GM23248 (cell line): ENCODE measurements at places on chromosomes 4 and X.

DNA sequence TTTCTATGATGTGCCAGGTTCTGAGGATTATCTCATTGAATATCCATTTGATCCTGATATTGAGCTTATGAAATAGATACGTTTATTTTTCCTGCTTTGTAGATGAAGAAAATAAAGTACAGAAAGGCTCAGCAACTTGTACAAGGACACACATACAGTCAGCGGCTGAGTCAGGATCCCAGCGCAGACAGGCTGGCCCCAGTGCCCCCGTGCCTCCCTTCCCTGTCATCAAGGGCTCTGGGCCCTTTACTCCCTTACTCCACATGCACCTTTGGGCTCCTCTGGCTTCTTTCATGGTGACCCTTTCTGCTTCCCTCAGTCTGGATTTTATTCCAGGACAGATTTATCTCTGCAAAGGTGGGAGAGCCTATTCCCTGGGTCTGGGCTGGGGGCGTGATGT lies 12.8 kb downstream of the RASL11B start:
- no peak for DNase-seq
- H3K36me3 ChIP-seq, result no peaks in the 10 kb centered on the region
- H3K4me3 ChIP-seq, result no peak overlapping the region
- no peaks in the 10 kb centered on the region for H3K4me1 ChIP-seq
- no peak overlapping the region for H3K27ac ChIP-seq

DNA sequence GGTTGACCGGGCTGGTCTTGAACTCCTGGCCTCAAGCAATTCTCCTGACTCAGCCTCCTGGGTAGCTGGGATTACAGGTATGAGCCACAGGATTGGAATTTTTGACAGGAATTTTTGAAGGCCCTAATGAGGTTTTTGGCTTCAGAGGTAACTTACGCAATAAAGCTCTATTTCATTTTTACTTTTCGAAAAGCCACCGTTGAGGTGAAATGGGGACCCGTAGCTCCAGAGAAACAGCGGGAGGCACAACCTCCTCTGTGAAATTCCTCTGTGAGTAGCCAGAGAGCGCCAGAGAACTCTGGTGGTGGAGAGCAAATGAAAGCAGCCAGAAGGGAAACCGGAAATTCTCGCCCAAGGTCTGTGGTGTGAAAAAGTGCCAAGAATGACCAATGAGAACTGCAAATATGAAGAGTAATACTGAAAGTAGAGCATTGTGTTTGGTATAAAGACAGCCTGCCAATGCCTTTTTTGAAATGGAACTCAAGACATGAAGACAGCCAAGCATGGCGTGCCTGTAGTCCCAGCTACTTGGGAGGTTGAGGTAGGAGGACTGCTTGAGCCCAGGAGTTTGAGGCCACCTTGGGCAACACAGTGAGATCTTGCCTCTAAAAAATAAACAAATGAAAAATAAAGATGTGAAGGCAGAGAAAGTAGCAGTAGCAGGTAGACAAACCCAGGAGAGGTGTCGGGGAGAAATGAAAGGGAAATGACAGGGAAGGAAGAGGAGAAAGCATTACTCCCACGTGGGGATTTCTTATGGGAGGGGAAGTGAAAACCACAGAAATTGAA lies 33.0 kb upstream of the TMEM131L start:
- H3K27me3 ChIP-seq, result no peaks in the 10 kb centered on the region
- H3K36me3 ChIP-seq, result no peaks in the 10 kb centered on the region

DNA sequence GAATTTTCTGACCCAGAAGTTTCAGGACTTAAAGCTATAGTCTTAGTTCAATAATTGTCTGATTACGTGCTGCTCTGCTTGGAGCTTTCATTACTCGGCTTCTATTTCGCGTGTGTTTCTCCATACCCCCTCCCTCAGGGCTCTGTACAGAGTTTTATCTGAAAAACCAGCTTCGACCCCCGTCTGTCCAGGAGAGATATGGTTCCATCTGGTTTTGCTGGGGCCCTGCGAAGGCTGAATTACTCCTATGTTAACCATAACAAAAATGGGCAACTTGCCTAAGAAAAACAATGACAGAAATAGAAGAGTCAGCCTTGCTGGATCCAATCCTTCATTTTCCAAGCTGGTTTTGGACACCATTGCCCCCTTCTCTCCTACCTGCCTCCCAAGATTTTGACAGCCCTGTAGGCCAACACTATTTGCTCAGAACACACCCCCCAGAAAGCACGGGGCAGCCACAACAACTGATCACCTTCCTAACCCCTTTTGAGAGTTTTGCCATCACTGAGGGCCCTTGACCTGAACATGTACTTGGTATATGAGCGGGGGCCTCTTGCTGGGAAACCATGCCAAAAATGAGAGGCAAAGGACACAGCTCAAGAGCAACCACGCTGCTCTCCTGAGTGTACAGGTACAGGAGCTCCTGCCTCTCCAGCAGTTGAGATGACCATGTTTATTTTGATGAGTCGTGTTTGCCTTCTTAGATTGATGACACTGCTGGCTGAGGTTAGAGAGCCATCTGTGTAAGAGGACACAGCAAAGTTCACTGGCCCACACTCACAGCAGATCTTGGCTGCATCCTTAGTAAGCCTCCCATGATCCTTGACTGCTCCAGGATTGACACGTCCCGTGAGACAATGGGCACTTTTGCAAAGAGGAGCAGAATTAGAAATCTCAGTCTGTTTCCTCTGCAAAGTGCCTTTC lies 36.2 kb upstream of the ATP6AP2 start:
- no peak overlapping the region for H3K27ac ChIP-seq
- H3K36me3 ChIP-seq, result no peaks in the 10 kb centered on the region
- DNase-seq, result peak; percentile 27
- peaks cover 4% of the 10 kb centered on the region; the same call in 1 of the 2 replicates for H3K4me1 ChIP-seq
- no peaks in the 10 kb centered on the region for H3K27me3 ChIP-seq

DNA sequence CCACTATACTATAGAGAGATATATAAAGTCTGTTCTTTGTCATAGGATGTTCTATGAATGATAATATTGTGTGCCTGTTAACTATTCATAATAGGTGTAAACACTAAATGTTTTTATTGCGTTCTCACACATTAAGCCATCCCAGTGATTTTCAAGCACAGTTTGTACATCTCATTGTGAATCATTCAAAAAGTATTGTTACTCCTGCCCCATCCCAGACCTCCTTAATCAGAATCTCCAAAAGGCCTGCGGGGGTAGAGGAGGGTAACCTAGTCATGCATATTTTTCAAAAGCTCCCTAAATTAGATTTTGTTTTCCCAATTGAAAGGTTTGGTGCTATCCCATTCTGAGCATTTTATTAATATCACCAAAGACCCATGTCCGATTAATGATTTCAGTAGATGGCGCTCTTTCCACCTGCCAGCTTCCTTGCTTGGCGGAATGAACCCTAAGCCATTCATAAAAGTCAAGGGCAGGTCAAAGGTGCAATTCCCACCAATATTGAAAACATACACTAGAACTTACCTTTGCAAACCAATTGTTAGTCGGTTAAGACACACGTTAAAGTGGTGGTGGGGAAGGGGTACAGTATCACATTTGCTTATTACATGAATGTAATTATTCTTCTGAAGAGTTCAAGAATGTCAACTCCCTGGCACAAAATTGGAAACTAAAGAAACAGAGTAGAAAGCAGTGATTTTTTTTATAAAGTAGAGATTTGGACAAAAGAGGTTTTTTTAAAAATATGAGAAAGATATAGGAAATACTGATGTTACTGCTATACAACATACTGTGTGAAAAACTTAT lies 5.8 kb upstream of the TET2 start:
- peak; percentile 50 for DNase-seq
- no peaks in the 10 kb centered on the region for H3K27me3 ChIP-seq
- H3K4me1 ChIP-seq, result peaks cover 14% of the 10 kb centered on the region
- H3K4me3 ChIP-seq, result no peak overlapping the region
- H3K27ac ChIP-seq, result no peak overlapping the region

DNA sequence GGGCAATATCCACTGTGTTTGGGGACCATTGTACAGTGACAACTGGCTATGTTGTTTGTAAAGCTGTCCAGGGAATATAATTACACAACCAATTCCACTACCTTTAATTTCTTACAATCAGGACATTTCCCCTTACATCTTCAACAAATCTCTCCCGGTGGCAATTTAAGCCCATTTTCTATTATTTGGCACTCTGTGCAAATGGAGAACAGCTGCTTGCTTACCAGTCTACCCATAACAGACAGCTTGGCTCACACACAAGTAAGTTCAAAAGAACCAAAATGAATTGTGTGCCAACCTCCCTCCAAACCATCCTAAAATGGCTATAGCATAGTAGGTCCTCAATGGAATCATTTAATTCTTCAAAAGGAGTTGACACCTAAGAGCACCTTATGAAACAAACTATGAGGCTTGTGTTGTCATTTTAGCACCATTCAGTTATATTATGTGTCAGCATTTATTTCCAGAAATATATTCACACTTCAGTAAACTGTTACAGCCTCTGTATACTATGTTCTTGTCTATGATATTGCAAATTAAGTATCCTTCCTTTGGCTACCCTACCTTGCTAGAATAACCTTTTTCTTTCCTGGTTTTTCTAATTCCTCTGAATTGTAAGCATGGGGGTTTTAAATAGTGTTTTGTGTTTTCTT lies 18.4 kb downstream of the GABRA4 start:
- no peaks in the 10 kb centered on the region for H3K36me3 ChIP-seq
- no peaks in the 10 kb centered on the region for H3K4me1 ChIP-seq
- no peak for DNase-seq
- no peak overlapping the region for H3K27ac ChIP-seq
- H3K27me3 ChIP-seq, result no peaks in the 10 kb centered on the region

DNA sequence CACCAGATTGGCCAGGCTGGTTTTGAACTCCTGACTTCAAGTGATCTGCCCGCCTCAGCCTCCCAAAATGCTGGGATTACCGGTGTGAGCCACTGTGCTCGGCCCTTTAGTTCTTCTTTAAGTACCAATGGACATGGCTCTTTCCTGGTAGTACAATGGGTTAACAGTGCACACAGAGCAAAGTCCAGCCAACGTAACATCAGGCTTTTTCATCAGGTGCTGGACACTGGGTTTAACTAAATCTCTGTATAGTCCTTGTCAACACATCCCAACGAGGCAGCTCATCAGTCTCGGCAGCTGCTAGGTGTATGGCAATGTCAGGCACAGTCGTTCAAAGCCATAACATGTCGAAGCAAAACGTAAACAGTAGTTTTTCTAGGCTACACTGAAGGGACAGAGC lies 93.8 kb downstream of the HDAC8 start:
- no peak overlapping the region for H3K4me3 ChIP-seq
- H3K27ac ChIP-seq, result no peak overlapping the region
- no peaks in the 10 kb centered on the region for H3K36me3 ChIP-seq
- no peaks in the 10 kb centered on the region for H3K4me1 ChIP-seq
- DNase-seq, result no peak
- H3K27me3 ChIP-seq, result no peaks in the 10 kb centered on the region

GRCh38 chrX:44744799-44745198 lies 99.0 kb upstream of the DUSP21 start:
- DNase-seq, result no peak
- H3K4me1 ChIP-seq, result no peaks in the 10 kb centered on the region
- no peaks in the 10 kb centered on the region for H3K27me3 ChIP-seq

GRCh38 chr4:97367878-97368277 lies 775.4 kb downstream of the STPG2 start:
- no peak overlapping the region for H3K4me3 ChIP-seq
- peak; percentile 2 for DNase-seq
- H3K36me3 ChIP-seq, result no peaks in the 10 kb centered on the region
- no peak overlapping the region for H3K27ac ChIP-seq
- H3K27me3 ChIP-seq, result no peaks in the 10 kb centered on the region

DNA sequence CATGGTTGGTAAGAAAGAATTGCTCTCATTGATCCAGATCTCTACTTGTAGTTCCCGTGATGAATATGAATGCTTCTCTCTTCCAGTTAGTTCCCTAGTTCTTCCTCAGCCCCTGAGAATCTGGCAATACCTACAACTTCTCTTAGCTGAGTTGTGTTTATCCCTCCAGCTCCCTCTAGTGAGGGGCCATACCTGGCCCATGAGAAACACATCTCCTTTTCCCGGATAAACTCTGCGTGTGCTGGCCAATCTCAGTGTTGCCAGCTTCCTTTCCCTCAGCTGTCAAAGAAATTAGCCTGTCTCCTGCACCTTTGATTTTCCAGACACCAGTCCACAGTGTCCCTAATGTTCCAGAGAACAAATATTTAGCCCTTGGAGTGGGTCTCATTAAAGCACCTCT lies 5.7 kb downstream of the CBLL2 start:
- no peak for DNase-seq
- no peaks in the 10 kb centered on the region for H3K27me3 ChIP-seq
- no peak overlapping the region for H3K27ac ChIP-seq
- H3K4me1 ChIP-seq, result no peaks in the 10 kb centered on the region
- H3K36me3 ChIP-seq, result no peaks in the 10 kb centered on the region

DNA sequence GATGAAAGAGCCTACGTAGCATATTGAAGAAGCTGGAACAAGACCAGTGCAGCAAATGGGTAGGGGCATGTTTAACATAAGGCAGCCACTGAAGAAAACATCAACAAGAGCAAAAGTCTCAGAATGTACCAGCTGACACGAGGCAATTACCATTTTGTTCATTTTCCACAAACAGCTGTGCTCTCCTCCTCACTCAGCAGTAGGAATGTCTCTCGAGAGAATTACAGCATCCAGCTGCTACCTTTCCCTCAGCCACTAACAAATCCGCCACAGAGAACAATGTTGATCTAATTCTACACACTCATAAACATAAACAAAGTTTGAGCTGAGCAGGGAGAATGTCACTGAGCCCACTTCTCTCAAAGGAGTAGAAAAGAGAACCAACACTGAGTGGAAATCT lies 68.0 kb downstream of the OPHN1 start:
- no peaks in the 10 kb centered on the region for H3K27me3 ChIP-seq
- H3K36me3 ChIP-seq, result no peaks in the 10 kb centered on the region
- H3K4me1 ChIP-seq, result no peaks in the 10 kb centered on the region
- H3K4me3 ChIP-seq, result no peak overlapping the region
